NCI-H1930 (cell line): ENCODE measurements at places on chromosomes 7 and 10.

DNA sequence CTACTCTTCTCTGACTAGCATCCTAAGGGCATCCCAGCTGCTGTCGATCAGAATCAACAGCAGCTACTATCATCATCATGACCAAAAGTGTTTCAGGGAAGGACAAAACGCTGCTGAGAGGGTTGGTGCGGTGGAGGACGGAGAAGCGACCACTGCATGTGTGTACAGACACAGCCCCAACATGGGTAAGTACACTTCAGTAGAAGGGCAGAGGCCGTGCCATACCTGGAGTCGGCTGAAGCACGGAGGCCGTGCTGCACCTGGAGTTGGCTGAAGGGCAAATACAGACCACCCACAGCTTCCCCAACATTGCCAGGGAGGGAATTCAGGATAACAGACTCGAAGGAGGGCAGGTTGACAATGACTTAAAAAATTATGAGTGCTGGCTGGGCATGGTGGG, 67.8 kb upstream of the CYTH3 start:
- no peak for DNase-seq

GRCh38 chr7:99975782-99976521, at the start of gene AZGP1:
AZGP1 (minus strand) TSS chr7:99976031; CDS start chr7:99976020, 11 bp downstream.
- DNase-seq = no peak

- DNase-seq = no peak
Measured at GRCh38 chr10:112139176-112139575, 44.4 kb downstream of the GPAM start.

GRCh38 chr10:85067955-85068354, 739.6 kb downstream of the CCSER2 start:
- DNase-seq = no peak

GRCh38 chr10:78407009-78407711, 373.5 kb downstream of the RPS24 start:
- peak; percentile 60 for DNase-seq

DNA sequence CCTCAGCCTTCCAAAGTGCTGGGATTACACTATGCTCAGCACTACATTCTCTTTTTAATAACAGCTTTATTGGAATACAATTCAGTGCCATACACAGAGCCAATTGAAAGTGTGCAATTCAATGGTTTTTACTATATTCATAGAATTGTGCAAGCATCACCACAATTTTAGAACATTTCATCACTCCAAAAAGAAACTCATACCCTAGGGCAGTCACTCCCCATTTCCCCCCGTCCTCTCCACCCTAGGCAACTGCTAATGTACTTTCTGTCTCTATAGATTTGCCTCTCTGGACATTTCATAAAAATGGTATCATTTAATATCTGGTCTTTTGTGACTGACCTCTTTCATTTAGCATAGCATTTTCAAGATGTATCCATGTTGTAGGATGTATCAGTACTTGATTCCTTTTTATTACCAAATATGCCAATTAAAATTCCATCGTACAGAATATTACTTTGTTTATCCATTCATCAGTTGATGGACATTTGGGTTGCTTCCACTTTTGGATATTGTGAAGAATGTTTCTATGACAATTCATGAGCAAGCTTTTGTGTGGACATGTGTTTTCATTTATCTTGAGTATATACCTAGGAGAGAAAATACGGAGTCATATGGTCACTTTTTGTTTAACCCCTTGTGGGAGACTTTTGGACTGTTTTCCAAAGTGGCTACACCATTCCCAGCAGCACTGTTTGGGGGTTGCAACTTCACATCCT, 6.3 kb upstream of the XPNPEP1 start:
- DNase-seq = no peak

GRCh38 chr7:158044482-158044823, 543.2 kb downstream of the PTPRN2 start:
- no peak for DNase-seq

GRCh38 chr7:156829669-156830336, 63.2 kb downstream of the LMBR1 start:
- DNase-seq = no peak

- DNase-seq = no peak
Measured at GRCh38 chr10:122301055-122301810, 30.1 kb downstream of the BTBD16 start.

GRCh38 chr10:8539056-8539455, 484.6 kb downstream of the GATA3 start:
- no peak for DNase-seq

GRCh38 chr7:96778263-96778662, 68.6 kb upstream of the SEM1 start:
- no peak for DNase-seq

DNA sequence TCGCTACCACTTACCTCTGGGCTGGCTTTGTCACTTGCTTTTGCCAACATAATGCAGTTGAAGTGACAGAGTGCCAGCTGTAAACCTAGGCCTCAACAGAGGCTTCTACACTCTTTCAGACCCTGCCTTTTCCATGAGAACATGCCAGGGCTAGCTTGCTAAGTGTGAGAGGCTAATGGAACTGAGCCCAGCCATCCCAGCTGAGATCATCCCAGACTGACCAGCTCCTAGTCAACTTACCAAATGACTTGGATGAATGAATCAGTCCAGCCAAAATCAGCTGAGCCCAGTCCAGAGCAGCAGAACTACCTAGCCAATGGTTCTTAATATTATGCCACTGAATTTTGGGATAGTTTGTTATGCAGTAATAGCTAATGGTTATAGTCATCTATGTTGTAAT, 34.7 kb upstream of the MKLN1 start:
- no peak for DNase-seq

- no peak for DNase-seq
Measured at GRCh38 chr10:778626-779330, 89.3 kb upstream of the DIP2C start.

- DNase-seq = no peak
Measured at GRCh38 chr10:60714233-60714632, 64.0 kb upstream of the CDK1 start.

DNA sequence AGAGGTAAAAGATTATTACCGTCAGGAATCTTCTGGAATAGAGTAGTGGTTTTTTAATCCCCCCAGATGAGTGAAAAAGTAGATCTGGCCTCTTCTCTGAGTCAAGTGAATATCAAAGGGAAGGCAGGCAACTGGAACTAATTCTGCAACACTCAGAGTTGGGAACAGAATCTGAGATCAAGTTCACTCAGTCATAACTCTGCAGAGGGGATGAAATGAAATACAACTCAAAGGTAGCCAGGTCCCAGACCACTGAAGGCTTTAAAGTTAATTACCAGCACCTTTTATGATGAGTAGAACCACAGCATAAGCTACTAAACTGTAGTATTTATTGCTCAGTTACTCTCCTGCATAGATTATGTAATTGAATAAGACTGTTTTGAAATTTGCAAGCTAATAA, 455.6 kb upstream of the AKR1E2 start:
- no peak for DNase-seq

- DNase-seq = peak; percentile 38
Measured at GRCh38 chr7:87797798-87798403, 78.3 kb downstream of the SLC25A40 start.

DNA sequence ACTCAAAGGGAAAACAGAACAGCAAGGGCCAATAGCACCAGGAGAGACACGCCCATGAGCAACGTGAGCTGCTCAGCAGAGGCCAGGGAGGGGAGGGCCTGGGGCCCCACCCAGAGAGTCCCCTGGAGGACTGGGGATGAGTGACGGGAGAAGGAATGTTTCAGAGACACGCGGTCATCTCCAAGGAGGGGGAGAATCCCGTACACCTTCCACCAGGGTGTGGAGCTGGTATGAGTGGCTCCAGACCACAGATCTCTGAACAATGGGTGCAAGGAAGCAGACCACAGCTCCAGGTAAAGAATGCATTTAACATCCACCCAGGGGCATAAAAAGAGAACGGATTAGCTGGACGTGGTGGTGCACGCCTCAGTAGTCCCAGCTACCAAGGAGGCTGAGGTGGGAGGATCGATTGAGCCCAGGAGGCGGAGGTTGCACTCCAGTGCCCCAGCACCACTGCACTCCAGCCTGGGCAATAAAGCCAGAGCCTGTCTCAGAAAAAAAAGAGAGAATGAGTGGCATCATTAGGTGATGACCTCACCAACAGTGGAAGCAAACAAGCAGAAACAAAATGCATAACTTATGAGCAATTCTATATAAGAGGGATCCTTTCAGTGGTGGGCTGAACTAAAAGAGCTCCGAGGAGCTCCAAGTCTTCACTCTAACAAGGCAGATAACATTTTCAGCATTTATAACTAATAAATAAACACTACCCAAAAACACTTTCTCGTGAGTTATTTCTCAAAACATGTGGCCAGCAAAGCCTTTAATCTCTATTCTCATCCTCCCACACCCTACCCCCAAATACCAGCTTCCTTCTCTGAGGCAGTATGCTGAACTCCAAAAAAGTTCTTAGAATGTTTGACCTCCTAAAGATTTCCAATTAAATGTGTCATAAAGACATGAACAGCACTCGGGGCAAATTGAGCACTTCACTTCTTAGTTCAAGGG, 12.5 kb downstream of the PSAP start:
- no peak for DNase-seq

GRCh38 chr7:26625286-26625685, 239.1 kb downstream of the SKAP2 start:
- DNase-seq = no peak

DNA sequence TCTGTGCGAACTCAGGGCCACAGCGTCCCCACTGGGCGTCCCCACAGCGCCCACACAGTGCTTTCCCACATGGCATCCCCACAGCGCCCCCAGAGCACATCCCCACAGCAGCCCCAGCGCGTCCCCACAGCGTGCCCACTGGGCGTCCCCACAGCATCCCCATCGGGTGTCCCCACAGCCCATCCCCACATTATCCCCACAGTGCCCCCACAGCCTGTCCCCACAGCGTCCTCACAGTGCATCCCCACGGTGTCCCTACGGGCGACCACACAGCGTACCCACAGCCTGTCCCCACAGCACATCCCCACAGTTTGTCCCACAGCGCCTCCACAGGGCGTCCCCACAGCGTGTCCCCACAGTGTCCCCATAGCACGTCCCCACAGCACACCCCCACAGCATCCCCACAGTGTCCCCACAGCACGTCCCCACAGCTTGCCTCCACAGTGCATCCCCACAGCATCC, 131.6 kb downstream of the ACTR3B start:
- no peak for DNase-seq

DNA sequence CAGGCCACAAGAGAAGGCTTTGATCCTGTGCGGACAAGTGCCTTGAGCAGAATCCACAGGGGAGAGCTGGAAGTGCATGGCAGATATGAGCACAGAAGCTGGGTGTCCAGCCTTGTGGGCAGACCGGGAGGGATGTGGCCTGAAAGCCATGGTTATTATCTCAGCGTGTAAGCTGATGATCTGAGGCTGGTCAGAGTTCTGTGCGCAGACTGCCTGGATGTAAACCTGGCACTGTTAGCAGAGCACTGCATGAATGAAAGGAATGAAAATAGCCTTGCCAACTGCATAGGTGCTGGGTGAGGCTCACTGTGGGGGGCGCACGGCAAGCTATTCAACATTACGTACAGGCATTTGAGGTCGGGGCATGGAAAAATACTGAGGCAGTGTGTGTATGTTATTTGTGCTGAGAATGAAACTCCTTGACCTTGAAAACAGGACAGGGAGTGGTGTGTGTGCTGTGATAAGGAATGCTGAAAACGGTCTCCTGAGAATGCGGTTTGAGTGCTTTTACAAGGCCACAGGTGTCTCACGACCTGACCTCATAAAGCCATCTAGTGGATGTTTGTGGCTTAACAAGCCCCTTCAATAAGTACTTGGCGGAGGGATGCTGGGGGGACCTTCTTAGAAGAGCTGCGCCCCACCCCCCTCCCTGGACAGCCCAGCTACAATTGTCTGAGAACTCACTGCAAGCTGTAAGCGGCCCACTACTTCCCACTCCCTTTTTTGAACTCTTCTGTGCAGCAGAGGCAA, 18.7 kb downstream of the AKR1C1 start:
- no peak for DNase-seq

- no peak for DNase-seq
Measured at GRCh38 chr10:35564341-35564968, 40.7 kb upstream of the GJD4 start.

- no peak for DNase-seq
Measured at GRCh38 chr10:43885842-43886241, 237.2 kb upstream of the ZNF32 start.

DNA sequence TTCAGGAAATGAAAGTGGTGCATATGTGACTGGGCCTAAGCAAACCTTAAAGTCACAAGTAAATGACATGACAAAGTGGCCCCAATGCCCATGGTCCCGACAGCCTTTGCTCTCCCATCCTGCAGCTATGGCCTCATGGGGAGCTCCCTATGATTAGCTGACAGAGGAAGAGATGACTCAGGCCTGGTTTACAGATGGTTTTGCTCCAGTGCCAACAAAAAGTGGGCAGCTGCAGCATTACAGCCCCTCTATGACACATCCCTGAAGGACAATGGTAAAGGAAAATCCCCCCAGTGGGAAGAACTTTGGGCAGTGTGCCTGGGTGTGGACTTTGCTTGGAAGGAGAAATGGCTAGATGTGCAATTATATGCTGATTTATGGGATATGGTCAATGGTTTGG, 105.1 kb upstream of the ADCY1 start:
- no peak for DNase-seq

DNA sequence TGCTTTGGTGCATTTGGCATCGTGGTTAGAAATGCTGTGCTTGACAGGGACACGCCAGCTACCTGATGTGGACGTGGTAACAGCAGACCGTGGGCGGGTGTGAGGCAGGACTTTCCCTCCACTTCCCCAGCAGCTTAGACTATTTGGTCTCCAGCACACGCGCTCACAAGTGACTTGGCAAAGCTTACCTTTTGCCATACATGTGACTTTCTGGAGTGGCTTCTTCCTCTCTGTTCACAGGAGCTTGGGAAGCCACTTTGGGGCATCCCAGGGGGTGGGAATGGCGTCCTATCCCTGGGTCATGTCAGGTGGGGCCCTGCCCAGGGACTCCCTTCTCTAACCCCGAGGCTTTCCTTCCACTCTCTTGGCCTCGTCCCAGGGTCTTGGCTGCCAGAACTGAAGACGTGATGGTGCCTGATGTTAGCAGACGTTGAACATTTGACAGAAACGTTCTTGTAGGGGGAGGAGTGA, 228.7 kb upstream of the KLF6 start:
- no peak for DNase-seq

DNA sequence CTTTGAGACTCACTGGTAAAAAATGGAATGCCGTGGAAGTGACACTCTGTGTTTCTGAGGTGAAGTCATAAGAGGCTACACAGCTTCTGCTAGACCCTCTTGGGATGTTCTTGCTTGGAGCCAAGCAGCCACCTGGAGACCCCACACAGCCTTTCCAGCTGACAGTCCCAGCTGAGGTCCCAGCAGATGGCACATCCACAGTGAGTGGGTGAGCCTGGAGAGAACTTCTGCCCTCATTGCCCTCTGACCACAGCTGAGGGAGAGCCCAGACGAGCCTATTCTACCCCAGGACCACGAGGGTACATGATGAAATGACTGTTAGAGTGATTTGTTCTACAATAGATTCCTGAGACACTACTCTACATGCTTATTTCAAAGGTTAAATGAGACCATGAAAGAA, 44.3 kb downstream of the CXCL12 start:
- no peak for DNase-seq

GRCh38 chr7:41828911-41829310, 126.0 kb upstream of the INHBA start:
- DNase-seq = no peak

DNA sequence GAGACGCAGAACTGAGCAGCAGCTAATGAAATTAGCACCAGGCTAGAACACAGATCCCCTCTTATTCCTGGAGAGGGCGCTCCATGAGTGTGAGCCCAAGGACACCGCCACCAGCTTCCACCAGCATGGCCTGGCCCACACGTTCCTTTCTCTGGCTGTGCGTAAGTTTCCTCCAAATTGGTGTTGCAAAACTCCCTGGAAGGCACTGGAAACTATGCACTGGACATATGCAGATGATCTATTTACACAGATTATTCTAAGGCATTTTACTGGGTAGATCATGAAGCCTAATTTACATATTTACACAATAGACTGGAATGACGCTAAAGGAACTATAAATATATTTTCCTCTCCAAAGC, 455.6 kb upstream of the FOXK1 start:
- no peak for DNase-seq
